ENCODE measurements at places on chromosomes 12 and 14.

DNA sequence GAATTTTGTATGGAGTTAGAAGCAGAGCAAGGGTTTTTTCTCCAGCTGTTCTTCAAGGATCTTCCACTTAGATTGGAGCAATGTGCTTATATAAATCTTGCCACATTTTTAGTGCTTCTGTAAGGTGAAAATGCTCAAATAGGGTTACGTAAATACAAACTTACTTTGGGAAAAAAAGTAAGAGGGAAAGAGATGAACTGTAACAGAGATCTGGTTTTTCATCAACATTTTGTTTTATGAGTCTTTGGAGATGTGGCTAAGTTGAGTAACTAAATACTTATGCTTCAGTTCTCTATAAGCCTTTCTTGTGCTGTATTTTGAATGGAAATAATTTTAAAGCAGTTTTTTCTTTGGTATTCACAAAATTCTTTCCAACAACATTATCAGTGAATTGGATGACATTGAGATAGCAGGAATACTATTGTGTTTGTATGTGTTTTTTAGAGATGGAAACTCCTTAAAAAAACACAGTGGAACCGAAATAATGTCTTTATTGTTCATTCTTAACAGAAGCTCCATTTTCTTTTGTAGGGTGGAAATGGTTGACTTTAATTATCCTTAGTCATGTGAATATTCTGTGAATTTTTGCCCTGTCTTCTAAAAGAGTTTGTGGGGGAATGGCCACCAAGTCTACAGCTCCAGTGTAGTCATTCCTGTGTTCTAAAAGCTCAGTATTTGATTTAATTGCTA is 45.7 kb downstream of the NPAS3 start:
- no peak for DNase-seq

DNA sequence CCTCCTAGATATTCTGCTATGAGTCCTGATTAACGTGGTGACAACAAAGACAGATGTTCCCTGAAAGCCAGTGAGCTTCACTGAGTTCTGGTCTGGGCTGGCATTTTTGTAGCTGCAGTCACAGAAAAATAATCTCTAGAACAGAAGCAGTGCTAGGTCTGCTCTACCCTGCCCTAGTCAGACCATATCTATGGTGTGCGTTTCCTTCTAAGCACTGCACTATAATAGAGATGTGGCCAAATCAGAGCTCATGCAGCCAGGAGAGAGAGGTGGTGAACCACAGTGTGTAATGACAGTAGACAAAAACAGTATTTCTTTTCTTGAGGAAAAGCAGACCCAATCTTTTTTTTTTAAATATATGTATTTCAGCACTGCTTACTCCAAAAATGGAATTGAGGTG is 76.3 kb downstream of the CMAS start:
- no peak for DNase-seq

DNA sequence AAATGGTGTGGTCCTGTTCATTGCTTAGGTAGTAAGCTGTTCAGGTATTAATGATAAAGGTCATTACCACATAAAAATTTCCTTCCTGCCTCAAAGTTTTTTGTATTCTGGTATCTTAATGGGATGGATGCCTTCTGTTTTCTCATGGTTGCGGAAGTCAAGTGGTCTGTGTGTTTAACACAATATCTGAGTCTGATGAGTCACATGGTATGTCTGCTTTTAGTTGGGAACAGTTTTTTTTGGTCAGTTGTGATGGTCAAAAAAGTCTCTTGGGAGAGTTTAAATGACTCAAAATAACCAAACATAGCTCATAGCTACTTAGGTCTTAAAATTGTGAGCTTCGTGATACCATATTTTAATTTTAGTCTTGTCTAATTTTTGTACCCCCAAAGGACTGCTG is 40.7 kb downstream of the STK38L start:
- no peak for DNase-seq

DNA sequence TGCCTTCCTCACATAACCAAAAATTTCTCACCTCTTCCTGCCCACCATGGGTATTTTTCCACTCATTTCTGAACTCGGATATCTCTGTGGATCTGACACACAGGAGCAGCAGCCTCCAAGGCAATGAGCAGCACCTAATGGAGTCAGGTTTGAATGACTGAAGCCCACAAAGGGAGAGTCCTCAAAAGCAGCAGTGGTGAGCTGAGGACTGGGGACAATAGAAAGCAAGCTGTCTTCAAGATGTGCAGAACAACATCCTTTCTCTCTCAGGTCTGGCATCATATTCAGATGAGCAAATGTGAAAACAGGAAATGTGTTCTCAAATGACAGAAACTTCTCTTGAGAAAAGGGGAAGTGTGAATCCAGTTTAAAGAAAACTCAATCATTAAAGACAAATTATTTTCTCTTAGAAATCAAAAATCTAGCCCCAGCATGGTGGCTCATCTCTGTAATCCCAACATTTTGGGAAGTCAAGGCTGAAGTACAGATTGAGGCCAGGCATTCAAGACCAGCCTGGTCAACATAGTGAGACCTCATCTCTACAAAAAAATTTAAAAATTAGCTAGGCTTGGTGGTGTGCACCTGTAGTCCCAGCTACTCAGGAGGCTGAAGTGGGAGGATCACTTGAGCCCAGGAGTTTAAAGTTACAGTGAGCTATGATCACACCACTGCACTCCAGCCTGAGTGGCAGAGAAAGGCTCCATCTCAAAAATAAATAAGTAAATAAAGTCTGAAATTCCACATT is 54.2 kb downstream of the C12orf42 start:
- DNase-seq = no peak

GRCh38 chr14:92945544-92945943 is 22.6 kb downstream of the CHGA start:
- DNase-seq = no peak

DNA sequence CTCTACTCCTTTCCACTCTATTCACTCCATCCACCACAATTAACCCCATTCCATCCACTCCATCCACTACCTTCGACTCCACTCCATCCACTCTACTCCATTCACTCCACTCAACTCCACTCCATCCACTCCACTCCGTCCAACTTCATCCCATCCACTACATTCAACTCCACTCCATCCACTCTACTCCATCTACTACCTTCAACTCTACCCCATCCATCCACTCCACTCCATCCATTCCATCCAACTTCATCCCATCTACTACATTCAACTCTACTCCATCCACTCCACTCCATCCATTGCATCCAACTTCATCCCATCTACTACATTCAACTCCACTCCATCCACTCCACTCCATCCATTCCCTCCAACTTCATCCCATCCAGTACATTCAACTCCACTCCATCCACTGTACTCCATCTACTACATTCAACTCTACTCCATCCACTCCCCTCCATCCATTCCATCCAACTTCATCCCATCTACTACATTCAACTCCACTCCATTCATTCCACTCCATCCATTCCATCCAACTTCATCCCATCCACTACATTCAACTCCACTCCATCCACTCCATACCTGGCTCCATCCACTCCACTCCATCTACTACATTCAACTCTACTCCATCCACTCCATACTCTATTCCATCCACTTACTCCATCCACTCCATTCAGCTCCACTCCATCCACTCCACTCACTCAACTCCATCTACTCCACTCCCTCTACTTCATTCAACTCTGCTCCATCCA is 16.4 kb downstream of the HNF1A start:
- DNase-seq = no peak
